ENCODE measurements at places on chromosomes 4 and X.

DNA sequence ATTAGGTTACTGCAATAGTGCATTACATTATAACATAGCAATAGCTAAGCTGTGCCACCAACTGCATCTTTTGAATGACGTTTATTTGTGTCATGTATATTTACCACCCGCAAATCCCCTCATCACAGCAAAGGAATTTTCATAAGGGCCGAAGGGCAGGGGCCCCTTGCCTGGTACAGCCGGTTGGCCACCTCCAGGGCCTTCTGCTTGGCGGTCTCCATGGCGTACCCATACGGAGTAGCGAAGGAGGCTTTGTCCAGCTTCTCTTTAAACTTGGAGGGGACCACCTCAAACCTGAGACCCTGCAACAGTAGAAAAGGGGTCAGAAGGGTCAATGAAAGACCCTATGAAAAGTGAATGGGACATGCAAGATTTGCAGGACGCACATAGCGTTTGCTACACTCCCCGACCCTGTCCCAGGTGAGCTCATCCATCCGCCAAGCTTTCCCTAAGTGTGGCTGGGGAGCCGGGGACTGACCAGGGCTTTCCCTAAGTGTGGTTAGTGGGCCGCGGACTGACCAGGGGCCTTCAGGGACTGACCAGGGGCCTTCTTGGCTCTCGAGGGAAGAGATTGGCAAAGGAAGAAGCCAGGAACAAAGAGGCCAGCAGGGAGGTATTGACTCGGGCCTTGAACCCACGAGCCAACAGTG lies 10.6 kb downstream of the ASMTL start:
- DNase-seq, result no peak

GRCh38 chrX:33207056-33207455 lies 4.3 kb downstream of the DMD start:
- no peak for DNase-seq

GRCh38 chr4:110484029-110484428 lies 8.1 kb downstream of the ENPEP start:
- no peak for DNase-seq

DNA sequence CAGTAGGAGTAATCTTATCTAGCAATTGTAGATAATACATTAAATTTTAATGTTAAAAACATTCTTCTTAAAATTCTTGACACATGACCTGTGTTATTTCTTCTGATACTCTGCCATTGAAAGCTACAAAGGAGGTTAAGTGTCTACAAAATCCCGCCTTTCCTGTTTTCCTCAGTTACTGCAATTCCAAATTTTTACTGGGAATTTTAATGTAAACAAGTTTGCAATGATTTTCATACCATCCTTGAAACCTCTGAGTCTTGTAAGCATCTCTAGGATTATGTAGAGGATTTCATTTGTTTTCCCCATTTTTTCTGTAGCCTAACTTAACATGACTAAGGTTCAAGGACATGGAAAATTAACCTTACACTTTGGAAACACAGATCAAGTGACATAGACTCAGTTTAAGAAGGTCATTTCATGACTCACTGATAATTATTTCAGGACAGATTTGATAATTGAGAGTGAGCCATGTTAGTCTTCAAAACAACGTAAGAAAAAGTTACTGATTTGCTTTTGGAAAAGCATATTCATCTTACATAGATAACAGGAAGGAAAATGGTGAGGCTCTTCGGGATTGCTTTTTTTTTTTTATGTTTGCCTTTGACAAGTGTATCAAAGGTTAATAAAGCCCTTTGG lies 39.6 kb upstream of the PDLIM5 start:
- no peak for DNase-seq

DNA sequence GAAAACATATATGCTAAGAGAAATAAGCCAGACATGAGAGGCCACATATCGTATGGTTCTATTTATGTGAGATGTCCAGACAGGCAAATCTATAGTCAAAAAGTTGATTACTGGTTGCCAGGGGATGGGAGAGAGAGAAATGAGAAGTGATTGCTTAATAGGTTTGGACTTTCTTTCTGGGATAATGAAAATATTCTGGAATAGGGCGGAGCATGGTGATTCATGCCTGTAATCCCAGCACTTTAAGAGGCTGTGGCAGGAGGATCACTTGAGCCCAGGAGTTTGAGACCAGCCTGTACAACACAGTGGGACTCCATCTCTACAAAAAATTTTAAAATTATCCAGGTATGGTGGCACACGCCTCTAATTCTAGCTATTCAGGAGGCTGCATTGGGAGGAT lies 22.4 kb downstream of the RBM47 start:
- no peak for DNase-seq

DNA sequence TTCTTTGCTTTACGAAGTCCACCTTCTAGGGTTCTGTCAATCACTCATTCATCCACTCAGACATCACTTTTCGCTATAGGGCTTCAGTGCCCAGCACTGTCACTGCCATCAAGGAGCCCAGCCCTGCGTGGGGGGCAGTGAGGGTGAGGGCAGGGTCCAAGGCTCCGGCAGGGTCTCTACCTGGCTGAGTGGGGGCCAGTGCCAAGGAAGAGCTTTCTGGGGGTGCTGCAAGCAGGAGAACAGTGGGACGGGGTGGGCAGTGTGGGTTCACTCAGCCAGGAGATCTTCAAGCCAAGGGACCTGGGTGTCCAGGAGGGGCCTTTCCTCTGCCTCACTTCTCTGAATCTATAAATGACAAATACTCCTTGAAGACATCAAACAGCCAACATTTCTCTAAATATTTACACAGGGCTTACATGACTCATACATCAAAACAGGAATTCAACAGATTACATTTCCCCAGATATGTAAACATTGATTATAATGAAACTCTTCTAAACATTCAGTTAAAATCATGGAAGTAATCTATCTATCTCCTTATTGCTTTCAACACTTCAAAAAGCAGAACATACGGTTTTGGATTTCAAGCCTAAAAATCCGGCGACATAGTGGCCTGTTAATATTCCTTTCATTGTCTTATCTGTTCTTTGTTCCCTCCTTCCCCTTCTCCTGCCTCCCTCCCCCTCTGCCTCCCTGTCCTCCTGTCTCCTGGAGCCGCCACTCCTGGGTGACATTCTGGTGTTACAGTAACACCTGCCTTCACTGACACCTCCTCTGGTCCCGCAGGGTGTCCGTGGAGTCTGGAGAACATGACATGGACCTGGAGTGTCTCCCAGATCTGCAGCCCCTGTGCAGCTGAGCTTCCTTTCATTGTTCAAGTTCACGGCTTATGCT lies 94.4 kb upstream of the ADRA2C start:
- DNase-seq, result no peak

- DNase-seq, result no peak
Observed at GRCh38 chr4:99856166-99856565, 38.1 kb downstream of the LAMTOR3 start.

DNA sequence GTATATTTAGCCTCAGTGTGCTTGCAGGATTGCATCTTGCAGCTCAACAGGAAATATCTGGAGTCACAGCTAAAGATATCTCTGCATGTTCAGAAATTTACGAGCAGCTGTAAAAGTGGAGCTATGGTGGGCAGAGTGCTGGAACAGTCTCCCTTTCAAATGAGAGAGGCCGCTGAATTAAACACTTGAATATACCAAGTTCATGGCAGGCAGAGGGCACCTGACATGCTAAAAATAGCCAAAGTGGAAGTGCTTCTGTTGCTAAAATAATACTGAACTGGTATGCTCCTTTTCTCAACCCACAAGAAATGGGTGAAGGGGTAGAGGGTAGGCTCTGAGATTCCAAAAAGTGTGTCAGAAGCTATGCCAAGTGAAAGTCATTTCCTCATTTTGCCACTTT lies 98.1 kb downstream of the MGST2 start:
- no peak for DNase-seq

GRCh38 chr4:71026086-71026485 lies 32.6 kb downstream of the DCK start:
- DNase-seq, result peak; percentile 22

DNA sequence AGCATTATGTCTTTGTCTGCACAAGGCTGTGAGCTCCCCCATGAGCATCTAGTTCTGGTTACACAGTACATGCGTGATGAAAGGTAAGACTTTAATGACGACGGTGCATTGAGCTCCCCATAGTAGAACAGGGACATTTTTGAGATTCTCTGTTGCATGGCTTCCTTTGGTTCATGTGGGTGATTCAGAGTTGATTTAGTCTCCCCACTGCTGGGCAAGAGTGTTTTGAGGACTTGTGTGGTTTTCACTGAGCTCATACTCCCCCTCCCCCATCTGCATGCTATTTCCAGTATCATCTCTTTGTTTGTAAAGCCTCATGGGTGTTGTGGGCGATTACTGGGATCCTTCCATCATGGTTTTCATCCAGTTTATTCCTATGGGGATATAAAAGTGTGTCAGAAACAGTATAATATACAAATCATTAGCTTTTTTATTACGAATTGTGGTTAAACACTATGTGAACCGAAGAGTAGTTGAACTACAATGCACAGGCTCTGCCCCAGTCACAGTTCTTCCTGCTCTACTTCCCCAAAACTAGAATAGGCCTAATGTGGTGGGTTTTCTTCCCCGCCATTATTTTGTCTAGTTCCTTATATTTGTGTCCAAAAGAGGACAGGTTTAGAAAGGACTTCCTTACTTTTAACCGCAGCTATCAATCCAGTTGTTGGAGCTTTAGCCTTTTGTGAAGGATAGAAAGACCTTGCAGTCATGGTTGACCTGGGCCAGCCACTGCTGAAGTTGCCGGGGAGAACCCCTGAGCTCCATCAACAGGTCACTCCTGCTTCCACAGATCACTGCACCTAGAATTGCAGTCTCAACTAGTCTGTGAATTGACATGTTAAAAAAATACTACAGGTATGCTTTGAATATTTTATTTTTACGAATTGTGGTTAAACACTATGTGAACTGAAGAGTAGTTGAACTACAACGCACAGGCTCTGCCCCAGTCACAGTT lies 30.4 kb downstream of the KIT start:
- DNase-seq, result no peak

- no peak for DNase-seq
Observed at GRCh38 chr4:71201817-71202576, 136.8 kb upstream of the SLC4A4 start.

DNA sequence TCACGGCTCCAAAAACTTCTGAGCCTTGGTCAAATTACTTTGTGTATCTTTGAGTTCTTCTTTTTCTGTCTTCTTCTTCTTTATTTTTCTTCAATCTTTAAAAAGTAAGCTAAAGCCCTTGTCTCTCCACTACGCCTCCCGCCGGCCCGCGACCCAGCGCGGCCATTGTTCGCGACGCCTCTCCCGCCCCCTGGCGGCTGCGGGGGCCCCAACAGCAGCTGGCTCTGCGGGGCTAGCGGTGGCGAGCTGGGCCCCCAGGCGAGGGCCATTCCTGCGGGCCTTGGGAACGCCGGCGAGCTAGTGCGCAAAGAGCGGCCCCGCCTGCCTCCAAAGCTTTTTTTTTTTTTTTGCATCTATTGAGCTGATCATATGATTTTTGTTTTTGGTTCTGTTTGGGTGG lies 119.1 kb downstream of the TGIF2LX start:
- DNase-seq, result no peak

DNA sequence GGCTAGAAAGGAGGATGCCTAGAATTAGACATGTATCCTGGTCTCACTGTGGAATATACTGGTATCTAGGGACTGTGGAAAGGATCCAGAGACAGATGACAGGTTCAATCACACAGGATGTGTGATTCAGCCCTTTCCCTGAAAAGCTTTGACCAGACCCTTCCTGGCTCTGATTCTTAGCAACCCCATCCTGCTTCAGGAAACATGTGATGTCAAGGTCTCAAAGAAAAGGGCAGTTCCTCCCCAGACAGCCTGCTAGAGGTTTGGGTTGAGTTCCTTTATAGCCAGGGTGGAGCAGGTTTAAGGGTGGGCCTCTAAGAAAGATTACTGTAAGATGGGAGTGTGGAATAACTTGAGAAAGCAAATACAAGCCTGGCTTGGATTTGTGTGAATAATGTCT lies 3.0 kb downstream of the BMP15 start:
- DNase-seq, result no peak

DNA sequence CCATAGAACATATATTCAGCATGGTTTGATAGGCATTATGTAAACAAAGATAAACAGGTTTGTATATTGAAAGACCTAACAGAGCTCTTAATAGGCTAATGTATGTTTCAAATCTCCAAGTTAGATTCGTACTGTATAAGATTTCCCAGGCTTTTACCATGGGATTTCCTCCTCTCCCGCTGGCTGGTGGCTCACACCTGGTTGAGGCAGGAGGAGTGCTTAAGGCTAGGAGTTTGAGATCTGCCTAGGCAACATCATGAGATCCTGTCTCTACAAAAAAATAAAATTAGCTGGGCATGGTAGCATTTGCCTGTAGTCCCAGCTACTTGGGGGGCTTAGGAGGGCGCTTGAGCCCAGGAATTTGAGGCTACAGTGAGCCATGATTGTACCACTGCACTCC lies 5.4 kb downstream of the CPE start:
- DNase-seq, result no peak

- DNase-seq, result no peak
Observed at GRCh38 chrX:100731441-100732281, at the start of gene SYTL4. Gene SYTL4, minus strand, starts transcription at chrX:100732121. Its CDS starts 30,084 bp downstream, at chrX:100702037.

DNA sequence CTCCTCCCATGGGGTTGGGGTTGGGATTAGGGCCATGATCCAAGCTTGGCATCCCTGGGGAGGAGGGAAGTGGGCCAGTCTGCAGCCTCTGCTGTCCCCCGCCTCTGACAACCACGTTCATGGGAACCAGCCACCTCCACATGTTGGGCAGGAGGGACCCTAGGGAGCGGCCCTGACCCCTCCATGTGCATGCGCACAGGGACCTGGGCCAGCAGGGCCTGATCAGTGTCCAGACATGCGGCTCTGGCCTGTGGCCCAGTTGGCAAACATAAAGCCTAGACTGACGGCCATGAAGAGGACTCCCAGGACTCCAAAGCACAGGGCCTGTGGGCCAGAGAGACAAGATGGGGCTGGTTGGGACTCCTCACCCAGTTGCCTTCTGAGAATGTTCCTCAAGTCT lies 11.3 kb downstream of the SLC38A5 start:
- DNase-seq, result no peak

- DNase-seq, result no peak
Observed at GRCh38 chr4:57098941-57099340, 11.2 kb downstream of the IGFBP7 start.

DNA sequence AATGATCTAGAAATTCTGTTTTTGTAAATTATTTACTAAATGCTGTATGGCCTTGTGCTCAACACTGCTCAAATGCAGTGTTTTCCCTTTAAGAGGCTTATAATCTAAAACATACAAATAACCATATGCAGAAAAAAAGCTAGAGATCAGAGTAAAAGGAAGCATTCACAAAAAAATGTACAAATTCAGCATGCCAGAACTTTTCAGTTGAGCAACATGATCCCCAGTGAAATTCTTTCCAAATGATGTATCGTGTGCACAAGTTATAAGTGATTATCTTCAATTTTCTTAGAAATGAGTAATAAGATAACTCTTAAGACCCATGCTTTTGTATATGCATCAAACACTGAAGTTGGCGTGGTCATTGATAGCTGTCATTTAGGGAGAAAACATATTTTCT lies 5.0 kb downstream of the GPC3 start:
- no peak for DNase-seq

DNA sequence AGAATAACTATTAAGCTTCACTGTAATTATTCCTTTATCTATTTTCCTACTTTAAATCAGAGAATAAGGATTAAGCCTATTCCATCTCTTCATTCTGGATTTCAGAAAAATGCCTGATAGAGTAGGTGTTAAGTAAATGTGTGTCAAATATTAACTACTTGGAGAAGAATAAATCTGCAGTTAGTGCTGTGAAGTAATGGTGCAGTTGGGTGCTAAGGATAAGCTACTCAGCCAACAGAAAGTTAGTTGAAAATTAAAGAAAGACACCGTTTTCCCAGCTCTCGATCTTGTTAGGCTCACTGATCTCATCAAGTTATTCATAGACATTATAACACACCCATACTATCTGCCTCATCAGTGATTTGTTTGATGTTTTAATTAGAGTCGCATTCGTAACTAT lies 7.1 kb downstream of the PF4V1 start:
- no peak for DNase-seq

- no peak for DNase-seq
Observed at GRCh38 chrX:15860921-15861320, 6.3 kb upstream of the AP1S2 start.

Measured in SHP77 (cell line).